ENCODE measurements at places on chromosomes 2 and 18. TPM values are rescaled to one million over a fixed set of nuclear protein-coding genes. Genes with fewer than 3 reads are reported as not detected.

NPHP1 gene
- total RNA-seq, result 6.8 TPM

GRCh38 chr2:138028538-138028937, 64.3 kb downstream of the HNMT start:
- no peak for DNase-seq

DNA sequence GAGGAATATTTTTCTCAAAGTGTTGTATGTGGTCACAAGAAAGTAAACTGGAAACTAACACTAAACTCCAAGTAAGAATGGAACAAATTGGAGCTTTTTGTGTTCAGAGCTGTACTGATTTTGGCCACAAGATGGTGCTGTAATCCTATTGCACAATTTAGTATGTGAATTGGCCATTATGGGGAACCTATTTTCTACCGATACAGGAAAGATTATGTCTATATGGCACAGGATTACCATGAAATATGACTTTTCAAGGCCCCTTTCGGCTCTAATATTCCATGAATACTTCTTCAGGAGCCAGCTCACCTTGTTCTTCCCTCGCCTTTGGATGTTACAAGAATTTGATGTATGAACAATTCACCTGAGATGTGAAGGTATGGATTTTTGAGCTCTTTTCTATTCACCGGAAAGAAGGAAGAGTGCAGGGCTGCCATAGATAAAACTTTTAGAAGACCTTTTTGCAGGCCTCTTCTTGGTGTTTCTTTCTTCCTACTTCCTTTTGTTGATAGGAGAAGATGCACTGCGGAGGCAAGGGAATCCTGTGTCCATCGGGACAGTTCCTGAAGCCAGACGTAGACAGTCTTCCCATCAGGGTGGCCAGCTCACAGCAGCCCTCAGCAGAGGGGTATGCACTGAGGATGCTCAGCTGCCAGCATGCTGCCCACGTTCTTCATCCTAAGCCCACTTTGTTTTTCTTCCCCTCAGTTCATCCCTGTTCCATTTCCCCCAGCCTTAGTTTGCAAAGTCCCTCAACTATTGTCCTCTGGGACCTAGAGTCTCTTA, 13.3 kb downstream of the MRPL44 start:
- peak; percentile 70 for DNase-seq

GRCh38 chr2:60811491-60812375, 55.7 kb downstream of the PAPOLG start:
- DNase-seq, result no peak

DNA sequence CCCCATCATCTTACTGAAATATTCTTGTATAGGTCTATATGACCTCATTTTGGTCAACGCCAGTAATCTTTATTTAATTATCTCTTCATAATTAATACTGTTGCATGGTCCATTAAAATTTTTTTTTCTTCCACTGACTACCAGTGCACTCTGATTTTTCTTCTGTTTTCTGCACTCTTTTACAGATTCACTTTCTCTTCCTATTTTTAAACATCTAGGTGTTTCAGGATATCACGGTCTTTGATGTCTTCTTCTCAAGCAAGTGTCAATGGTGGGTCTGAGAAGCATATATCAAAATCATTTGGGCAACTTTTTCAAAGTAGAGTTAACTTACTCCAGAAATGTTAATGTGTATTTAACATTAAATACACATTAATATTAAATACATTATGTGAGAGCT, 51.4 kb downstream of the CCDC141 start:
- DNase-seq, result no peak

Data from spinal cord (tissue), 10 donors.